SW 1271 (cell line): ENCODE measurements at places on chromosomes 1 and 21.

GRCh38 chr21:42226626-42227025 is 7.7 kb downstream of the ABCG1 start:
- no peak for DNase-seq

GRCh38 chr1:21914880-21915640 is 22.1 kb downstream of the HSPG2 start:
- DNase-seq: no peak

DNA sequence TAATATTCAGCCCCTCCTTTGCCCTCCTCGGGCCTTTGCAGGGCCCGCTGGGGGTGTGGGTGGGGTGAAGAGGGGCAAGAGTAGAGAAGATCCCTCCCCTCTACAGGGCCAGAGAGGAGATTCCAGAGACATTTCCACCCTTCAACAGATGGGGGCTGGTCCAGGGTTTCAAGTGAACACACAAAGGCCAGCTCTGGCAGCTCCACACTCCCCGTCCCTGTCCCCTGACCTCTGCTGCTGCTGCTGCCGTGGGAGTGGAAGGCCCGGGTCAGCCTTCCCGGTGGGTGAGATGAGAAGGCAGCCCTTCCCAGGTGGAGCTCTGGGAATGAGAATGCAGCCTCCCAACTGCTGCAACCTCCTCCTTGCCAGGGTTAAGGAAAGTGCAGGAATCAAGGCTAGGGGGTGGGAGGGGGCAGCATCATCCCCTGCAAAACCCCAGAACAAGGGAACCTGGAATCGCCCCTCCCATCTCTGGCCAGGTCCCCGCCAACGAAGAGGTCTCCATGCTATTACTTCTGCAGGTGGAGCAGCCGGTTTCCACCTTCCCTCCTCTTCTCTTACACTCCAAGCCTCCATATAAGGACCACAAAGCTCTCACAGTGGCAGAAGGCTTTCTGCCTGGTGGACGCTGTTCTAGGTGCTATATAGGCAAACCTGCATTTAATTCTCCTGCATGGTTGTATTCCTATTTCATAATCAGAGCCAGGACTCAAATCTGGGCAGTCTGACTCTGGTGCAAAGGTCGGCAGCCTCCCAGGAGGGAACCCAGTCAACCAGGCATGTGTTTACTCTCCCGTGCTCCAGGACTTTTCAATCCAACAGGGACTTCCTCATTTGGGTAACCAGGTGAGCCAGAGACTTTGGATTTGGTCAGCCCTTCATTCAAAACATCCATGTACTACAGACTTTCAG is 22.9 kb upstream of the ARHGEF10L start:
- DNase-seq: no peak

DNA sequence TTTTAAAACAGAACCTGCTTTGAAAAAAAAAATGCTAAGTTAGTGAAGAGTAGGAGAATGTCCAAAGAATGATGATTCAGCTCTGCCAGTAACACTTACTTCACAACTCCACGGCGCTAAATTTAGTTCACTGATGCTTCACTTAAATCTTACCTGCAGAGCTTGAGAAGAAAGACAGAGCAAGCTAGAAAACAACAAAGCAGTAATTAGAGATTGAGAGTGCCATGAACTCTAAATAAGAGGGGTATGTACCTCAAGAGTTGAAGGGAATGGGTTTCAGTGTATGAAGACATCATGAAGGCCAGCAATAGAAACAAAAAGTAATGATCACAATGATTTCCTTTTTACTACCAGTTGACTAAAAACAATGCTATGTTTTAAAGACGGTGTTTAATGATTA is 32.8 kb downstream of the EPRS1 start:
- DNase-seq: no peak

- DNase-seq: no peak
Observed at GRCh38 chr1:234683127-234683860, 73.3 kb upstream of the IRF2BP2 start.

DNA sequence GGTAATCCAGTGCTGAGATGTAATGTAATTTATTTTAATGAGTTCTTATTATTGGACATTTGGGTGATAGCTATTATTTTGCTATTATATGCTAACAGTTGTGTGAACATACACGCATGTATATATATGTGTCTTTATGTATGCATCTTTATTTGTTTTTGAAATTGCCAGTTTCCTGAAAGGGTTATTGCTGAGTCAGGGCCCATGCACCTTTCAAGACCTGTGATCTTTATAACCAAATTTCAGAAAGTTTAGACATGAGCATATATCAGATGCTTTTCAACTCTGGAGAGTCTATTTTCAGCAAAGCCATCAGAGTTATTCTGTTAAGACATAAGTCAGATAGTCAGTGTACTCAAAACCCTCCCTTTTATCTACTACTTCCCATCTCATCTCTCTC is 265.6 kb upstream of the GREM2 start:
- DNase-seq: no peak

GRCh38 chr1:205584732-205585131 is 47.1 kb downstream of the ELK4 start:
- DNase-seq: no peak

DNA sequence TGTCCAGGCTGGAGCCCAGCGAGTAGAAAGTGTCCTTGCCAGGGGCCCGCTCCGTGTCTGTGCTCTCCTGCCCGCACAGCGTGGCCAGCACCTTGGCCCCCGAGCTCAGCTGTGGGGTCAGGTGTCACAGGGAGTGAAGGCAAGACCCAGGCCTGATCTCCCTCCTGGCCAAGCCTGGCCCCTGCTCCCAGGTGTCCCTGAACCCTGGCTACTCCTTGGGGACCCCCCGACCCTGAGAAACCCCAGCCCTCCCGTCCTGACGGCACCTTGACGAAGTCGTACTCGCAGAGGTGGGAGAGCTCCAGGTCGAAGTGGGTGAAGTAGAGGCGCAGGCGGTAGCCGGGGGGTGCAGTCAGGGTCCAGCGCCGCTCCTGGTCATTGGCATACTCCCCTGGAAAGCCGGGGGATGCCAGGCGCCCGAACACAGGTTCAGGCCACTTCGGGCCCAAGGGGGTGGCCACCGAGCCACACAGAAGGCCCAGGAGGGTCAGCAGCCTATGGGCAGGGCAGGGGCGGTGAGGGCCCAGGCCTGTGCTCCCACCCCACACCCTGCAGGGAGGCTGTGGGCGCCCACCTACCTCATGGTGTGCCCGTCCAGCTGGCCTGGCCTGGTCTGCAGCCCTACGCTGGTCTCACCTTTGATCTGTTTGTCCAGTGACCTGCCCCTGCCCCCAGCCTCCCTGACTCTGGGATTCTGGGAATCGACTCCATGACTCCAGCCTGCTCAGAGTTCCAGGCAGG is at the start of gene MASP2:
MASP2 (minus strand) TSS at position 615 of the 741 bp plus-strand sequence; CDS start at position 583, 32 bp downstream.
- DNase-seq: no peak

- no peak for DNase-seq
Observed at GRCh38 chr1:240776237-240776636, 164.3 kb upstream of the GREM2 start.

DNA sequence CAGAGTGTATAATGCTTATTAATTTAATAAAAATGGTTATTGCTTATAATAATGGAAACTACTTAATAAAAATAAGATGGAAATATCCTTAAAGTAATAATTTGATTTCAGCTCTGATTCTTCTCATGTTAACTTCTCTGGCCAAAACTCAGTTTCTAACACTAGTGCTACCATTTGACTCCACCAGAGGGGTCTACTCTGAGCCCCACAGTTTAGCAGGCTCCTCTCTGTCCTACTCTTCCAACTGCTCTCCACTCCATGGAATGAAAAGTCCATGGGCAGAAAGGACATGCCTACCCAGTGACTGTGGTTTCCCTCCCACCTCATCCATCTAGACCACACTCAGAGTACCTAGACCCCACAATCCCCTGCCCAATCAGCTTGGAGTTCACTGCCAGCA is 489.1 kb upstream of the CAMK1G start:
- DNase-seq: no peak
